Stimulated activated CD4-positive, alpha-beta T cell treated with anti-CD3 and anti-CD28 coated beads, Interleukin-1b, Interleukin-23, amount 100 ng/mL, for 4 hours (primary cell): ENCODE measurements at places on chromosomes 3 and 15.

GRCh38 chr3:111311126-111311525, 230.9 kb upstream of the CD96 start:
- no peak for DNase-seq

DNA sequence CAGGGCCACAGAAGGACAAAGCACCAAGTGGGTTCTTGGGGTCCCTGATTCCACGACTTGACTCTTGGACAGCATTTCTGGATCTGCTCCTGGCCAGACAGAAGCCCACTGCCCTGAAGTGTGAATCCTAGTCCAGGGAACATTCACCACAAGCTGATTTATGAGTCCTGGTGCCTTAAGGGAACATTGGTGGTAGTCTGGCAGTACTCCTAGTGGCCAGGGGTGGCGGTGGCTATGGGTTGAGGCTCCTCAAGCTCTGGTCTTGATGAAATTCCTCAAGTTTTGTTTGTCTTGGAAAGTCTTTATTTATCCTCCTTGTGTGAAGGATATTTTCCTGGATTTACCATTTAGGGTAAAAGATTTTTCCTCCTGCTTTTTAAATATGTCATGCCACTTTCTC, 307.5 kb downstream of the PYDC2 start:
- DNase-seq = no peak

- no peak for DNase-seq
Measured at GRCh38 chr3:184284696-184285095, 8.9 kb downstream of the ECE2 start.

DNA sequence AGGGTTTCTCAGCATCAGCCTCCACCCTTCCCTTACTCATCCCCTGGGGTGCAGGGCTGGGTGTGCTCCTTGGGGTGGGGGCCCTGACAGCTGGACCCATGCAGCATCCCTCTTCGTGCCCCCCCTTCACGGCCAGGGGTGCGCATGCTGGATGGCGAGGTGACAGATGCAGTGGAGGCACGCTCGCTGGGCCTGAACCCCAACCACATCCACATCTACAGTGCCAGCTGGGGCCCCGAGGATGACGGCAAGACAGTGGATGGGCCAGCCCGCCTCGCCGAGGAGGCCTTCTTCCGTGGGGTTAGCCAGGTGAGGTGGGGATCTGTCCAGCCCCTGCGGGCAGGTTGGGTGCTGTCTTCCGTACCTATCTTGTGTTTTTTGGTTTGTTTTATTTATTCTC, 6.3 kb upstream of the FES start:
- DNase-seq = no peak

DNA sequence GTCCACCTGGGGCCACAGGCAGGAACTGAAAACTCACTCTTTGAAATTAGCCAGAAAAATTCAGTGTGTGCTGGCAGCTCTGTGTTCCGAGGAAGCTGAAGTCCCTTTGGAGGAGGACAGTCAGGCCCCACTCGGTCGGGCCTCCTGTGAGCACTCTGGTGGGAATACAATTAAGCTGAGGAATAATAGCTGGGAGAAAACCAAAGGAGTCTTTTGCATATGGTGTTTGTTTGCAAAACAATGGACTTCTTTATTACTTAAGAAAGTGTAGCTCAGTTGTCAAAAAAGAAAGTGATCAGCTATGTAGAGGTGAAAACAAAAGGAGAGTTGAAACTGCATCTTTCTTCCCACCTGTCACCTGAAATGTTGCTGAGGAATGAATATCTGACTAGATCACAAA, 202.5 kb downstream of the MEIS2 start:
- no peak for DNase-seq

DNA sequence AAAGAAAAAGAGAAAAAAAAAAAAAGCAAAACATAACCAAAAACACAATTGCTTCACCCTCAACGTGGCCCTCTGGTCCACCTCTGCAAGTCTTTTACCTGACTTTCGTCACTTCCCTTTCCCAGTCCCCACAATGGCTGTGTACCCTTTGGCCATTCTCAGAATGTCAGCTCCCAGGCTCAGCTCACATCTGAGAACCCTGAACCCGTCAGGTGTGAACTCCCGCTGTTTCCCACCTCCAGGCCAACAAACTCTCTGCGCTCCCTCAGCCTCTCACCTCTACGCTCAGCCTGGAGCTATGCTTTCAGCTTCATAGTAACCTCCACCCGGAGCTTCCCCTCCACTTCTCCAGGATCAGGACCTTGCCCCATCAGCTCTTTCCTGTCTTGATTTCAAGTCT, 23.6 kb downstream of the ZSCAN2 start:
- DNase-seq = no peak

DNA sequence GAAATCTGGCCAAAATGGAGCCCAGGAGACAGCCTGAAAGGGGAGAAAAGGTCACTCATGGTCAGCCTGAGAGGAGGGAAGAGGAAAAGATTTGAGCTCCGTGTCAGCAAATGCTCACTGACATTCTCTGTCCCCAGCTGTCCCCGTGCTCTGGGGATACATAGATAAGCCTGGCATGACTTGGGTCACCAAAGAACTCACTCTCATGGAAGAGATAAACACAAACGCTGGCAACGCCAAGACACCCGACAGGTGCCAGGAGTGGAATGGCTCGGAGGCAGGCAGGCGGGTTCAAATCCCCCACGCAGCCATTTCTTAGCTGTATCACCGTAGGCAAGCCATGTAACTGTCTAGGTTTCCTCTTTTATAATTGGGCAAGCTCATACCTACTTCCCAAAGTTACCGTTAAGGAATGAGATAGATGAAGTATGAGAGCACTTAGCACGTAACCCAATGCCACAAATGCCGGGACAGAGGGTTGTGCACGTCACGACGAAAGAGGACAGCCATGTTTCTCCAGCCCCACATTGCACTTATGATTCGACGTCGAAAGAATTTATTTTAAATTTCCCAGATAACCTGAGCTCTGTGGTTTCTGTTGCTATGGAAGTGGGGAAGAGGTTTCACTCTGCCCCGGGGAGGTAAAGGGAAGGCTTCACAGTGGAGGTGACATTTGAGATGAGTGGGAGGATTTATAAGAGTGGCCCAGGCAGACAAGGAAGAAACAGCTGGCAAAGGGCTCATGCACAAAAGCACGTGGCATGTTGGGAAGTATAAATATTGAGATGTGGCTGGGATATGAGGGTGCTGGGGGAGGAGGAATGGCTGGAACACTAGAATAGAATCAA, 41.4 kb upstream of the TSEN2 start:
- DNase-seq = no peak

- no peak for DNase-seq
Measured at GRCh38 chr3:74599564-74599963, 14.9 kb downstream of the CNTN3 start.
